ENCODE measurements at places on chromosomes 6 and 20.

- DNase-seq: no peak
Observed at GRCh38 chr20:49308875-49309274, 31.0 kb upstream of the ZNFX1 start.

GRCh38 chr6:135212935-135213334, 31.8 kb downstream of the MYB start:
- DNase-seq: peak; percentile 15

DNA sequence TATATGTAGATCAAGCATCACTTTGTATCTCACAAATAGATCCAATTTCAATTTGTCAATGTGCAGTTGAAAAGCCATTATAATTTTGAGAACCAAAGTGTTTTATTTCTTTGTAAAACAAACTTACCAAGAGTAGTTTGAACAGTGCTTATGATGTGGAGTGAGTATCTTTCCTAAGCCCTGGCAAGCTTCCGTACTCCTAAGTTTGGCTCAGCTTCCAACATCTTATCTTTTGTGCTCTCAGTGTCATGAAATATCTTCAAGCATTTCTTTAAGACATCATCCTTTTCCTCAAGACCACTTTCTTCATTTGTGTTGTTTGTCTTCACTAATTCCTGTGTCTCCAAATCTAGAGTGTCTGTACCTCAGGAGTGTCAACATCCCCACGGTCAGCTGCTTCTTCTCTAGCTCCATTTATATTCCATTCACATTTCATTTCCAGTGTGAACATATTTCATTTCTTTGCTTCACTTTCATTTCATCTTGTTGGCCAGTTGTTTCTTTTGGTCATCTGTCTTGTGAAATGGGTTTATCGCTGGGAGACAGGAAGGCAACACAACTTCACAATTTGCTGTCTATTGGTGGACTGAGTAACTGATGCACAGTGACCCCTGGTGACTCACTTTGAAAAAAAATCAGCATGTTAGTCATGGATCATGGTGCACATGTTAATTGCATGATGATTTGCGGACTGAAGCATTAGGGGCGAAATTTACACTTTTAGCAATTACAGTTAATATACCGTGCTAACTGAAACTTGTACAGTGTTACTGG, 36.9 kb downstream of the SLC24A3 start:
- no peak for DNase-seq

DNA sequence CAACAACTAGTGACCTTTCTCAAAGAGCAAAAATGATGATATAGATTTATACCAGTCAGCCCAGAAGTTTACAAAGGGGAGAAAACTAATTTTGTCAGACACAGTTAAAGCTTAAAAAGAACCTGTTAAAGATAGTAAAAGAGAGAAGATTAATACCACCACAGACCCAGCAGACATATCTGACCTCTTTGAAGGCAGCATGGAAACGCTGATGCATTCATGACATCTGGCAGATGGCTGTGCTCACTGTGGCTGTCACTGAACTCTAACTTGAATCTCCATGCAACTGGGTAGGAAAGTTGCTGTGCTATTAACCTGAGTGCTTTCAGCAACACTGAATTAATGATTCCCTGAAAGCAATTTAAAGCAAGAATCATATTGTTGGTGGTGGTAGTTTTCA, 159.8 kb upstream of the PRDM1 start:
- DNase-seq: no peak

DNA sequence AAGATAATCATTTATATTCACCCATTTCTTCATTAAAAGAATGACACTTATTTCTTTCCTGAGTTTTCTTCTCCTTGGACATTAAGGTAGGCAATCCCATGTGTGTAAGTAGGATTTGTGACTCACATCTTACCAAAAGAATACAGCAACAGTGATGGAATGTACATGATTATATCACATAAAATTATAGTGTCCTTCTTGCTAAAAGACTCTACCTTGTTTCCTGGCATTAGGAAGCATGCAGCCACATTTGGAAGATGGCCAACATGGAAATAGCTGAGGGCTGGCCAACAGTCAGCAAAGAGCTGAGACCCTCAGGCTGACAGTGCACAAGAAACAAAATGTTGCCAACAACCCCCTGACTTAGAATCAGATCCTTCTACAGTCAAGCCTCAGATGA, 327.9 kb upstream of the MARCKS start:
- no peak for DNase-seq
